ENCODE measurements at places on chromosomes 2 and 18.

DNA sequence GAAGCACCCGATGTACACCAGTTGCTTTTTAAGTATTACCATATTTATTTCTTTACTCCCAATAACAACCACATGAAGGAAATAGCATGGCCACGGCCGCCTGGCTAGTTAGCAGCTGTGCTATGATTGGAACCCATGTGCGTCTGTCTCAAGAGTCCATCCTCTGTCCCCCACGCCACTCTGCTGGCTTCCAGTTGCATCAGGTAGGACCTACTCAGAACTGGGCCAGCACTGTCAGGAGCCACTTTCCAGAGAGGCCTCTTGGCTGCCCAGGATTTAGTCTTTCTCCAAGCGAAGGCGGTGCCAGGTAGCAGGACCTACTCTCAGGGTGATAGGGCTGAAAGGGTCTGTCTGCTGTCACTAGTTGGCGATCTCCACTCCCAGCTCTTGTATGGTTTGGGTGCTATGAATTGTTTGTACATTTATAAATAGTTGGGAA, 22.1 kb downstream of the ASB18 start:
- DNase-seq = no peak

DNA sequence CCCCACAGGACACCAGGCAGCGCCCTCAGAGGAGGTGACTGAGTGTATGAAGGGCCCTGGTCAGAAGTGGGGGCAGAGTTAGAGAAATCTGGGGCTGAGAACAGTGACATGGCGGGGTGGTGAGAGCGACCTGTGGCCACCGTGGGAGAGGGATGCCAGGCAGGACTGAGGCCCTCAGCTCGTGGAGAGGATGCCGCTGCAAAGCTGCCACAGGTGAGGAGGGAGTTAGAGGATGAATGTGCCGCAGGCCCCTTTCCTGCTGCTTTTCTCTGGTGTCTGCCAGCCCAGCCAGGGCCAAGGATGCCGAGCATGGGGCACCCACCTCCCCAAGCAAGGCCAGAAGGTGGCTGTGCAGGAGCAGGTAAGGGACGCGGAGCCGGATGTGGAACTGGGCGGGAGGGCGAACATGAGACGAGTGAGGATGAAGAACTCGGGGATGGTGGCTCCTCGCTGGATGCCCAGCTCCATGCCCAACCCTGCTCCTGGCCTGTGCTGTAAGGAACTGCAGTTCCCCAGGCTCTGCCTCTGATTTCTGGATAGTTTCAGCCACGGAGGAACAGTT, 269.2 kb upstream of the HDAC4 start:
- DNase-seq = peak; percentile 38

- DNase-seq = no peak
Measured at GRCh38 chr18:28409811-28410210, 232.9 kb upstream of the CDH2 start.

- DNase-seq = no peak
Measured at GRCh38 chr2:191015831-191016230, 1.9 kb upstream of the STAT1 start.

DNA sequence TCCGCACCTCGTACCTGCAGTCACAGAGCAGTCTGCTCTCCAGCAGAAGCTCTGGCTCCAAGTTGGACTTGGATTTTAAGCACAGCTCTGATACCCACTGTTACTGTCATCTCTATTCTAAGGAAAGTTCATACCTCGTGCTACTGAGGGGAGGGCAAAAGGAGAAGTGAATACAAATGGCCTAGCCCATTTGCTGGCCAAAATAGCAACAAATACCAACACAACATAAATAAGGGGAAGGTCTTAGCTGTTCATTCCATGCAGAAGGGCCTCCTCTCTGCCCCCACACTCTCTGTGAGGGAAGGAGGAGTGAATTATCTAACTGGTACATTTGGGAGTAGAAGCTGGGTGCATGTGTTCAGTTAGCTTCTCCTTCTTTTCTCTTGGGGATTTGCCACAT, 739.4 kb upstream of the RAB6C start:
- no peak for DNase-seq

DNA sequence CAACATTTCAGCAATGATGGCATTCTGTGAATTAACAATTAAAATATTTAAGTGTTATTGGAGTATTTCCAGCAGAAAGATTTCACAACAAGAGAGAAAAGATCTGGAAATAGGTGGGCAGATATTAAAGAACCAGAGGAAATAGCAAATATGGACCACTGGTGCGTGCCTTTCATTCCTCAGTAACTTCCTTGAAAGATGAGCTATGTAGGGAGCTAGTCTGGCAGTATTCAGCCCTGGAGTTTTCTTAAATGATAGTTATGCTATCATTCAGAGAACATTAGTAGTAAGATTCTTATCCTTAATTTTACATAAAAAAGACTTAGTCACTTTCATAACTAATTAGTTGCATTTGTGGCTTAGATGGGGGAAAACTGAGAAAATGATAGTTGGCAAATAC, 41.5 kb downstream of the TANC1 start:
- DNase-seq = no peak

GRCh38 chr2:186347472-186347871, 138.6 kb upstream of the ZC3H15 start:
- DNase-seq = no peak

- no peak for DNase-seq
Measured at GRCh38 chr2:74777161-74777900, 56.6 kb upstream of the HK2 start.

GRCh38 chr2:11348209-11348749, 3.8 kb upstream of the ROCK2 start:
- DNase-seq = no peak

GRCh38 chr2:21330786-21331391, 207.1 kb downstream of the TDRD15 start:
- no peak for DNase-seq

DNA sequence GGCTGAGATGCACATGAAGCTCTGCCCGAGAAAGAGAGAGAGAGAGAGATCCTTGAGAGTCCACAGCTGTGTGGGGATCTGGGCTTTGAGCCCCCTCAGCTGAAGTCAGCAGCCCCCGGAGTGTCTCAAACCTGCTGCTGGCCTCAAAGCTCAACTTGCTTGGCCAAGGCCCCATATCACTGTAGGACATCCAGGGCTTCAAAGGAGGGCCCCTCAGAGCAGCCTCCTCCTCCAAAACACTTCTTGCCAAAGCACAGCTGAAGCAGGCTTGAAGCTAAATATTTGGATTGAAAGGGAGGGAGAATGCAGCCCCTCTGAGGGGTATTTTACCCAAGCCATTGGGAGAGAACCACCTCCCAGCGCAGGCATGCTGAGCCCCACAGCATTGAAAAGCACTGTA, 357.6 kb downstream of the OSR1 start:
- no peak for DNase-seq

GRCh38 chr2:98026927-98027522, 31.3 kb upstream of the TMEM131 start:
- no peak for DNase-seq

- DNase-seq = no peak
Measured at GRCh38 chr2:217993138-217993537, 9.7 kb downstream of the TNS1 start.

DNA sequence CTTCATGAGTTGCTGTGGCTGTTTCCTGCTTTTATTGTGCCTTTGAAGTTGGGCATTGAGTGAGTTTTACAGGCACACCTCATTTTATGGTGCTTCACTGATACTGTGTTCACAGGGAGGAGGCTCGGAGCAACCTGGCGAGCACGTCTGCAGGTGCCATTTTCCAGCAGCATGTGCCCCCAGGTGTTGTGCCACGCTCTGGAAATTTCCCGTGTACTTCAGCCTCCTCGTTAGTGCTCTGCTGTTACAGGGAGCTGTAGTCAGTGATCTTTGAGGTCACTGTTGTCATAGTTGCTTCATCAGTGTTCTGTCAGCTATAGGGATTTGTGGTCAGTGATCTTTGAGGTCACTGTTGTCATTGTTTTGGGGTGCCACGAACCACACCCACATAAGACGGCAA, 20.1 kb downstream of the CTDP1 start:
- no peak for DNase-seq

DNA sequence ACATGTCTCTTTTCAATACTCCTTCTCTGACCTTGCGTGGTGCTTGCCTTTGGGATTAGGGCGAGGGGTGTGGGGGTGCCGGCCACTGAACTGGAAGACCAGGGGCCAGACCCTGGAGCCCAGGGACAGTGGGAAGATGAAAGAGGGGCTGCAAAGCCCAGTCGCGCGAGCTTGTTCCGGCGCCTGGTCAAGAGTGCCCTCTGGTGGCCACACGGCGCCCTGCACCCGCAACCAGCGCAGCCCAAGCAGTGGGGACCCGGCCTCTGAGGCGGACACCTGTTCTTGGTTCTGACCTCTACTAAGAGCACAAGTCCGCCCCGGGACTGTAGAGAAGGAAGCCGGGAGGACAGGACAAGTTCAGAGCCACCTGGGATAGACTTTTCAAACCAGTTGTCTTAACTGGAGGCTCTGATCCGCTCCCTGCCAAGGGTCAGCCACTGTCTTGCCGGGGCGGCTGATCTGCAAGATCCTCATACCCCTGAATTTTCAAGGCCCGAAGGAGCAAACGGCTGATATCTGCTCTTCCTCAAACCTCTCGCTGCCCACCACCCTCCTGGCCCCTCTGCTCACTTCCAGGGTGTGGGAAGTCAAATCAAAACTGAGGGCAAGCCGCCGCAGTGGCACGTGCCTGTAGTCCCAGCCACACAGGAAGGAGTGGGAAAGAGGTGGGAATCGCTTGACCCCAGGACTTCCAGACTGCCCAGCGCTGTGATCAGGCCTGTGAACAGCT, 14.9 kb upstream of the MSH6 start:
- DNase-seq = peak; percentile 93

DNA sequence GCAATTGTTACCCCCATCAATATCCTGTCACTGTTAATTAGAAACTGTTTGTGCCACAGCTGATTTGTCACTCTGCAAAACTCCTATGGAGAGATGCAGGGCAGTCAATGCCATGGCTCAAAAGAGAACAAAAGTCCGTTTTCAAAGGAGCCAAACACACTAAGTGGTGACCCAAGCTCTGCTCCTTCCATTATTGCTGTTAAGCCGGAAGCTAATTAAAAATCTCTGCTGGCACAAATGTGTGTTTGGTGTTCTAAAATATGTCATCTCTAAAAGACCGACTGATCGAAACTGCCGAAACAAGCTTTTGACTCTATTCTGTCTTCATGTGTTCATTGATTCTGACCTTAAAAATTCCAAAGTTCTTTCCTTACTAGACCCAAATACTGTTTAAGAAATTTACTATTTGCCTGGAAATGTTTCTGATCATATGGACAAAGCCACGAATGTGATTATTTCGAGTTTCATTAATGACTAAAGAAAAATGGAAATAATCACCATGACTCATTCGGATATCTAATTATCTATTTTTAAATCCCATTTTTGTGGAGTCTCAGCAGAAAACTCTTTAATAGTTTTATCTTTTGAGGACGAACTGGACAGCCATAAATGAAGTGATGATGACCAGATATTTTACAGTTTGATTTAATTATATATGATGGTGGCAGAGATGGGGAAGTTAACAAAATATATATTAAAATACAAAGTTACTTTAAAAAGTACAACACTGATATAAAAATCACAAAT, 287.6 kb downstream of the SOCS6 start:
- DNase-seq = no peak

GRCh38 chr2:74379851-74380789, at the start of gene DCTN1:
TSS of gene DCTN1 (minus strand) at chr2:74380311. CDS start at chr2:74380037, 274 bp downstream.
- DNase-seq = peak; percentile 61

DNA sequence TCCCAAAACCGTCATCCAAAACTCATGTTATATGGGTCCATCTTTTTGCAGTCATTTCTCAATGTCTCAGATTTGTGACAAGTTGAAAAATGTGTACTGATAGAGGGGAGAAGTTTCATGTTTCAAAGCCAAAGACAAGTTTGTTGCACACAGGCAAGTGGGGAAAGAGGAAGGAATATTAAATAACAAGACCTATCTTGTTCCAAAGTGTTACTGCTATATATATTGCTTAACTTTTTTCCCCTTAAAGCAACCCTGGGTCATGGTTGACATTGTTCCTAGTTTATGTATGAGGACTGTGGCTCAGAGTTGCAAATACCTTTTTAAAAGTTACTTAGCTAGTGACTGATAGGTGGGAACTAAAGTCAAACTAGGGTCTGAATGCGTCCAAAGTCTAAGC, 1.7 kb downstream of the ITGA4 start:
- DNase-seq = no peak

DNA sequence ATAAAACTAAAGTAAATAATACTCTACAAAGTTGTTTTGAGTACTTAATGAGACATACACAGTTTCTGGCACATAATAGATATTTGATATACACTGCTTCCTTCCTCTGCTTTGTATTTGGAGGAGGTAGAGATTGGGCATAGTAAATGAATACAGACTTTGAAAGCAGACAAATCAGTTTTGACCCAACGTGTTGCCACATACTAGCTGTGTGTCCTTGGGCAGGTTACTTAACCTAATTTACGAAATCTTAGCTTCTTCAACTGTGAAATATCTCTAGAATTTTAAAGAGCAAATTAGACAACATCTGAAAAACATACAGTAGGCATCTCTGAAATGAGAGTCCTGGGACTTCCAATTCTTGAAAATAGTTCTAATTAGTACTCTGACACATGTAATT, 425.4 kb downstream of the TGIF1 start:
- DNase-seq = no peak

GRCh38 chr2:236754271-236754944, 184.8 kb downstream of the ACKR3 start:
- no peak for DNase-seq

GRCh38 chr18:72811047-72811446, 56.7 kb downstream of the NETO1 start:
- no peak for DNase-seq

DNA sequence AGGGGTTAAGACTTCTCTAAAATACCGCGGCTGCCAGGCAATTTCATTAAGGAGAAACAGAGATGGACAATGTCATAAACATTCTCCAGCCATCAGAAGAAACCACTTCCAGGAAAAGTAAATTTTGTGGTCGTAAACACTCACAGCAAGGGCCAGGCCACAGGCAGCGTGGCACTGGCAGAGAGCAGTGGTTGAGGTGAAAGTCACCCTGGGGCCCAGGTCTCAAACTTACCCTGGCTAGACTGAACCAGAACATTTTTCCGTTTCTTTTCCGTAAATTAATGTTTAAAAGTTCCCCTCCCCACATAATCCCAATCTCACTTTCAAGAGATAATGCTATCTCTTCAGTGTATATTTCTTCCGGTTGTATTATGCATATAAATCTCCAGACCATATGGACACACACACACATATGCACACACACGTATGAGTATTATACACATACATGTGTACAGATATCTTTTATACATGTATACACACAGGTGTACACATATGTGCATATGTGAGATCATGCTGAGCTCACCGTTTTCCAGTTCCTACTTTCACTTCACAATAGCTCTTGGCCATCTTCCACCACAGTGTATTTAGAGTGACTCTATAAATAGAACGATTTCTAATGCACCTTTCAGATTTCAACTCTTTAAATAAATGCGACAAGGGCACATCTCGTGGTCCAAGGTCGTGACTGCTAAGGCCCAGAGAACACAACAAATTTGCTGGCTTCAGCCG, 90.1 kb downstream of the MALT1 start:
- DNase-seq = peak; percentile 46
